A673 (cell line): ENCODE measurements at places on chromosomes 12 and 14. TPM values are rescaled to one million over a fixed set of nuclear protein-coding genes. Genes with fewer than 3 reads are reported as not detected.
A peak's percentile ranks its signal among the peaks of the same experiment; 100 is the strongest.

DNA sequence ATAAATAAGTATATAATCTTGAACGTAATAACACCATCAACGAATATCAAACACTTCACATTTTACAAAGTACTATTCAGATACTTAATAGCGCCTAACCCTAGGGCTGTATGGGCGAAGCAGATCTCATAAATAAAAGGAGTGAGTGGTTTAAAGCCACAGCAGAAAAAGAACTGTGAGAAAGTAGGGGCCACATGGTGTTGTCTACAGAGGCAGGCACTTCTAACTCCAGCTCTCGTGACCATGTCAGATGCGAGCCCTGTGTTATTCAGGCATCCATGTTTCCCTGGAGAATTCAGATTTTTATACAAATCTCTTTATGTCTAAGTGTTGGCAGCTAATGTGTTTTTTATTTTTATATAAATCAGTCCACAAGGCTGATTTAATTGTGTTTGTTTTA is 212.2 kb downstream of the FBXL14 start:
- DNase-seq, result no peak
- no peaks in the 10 kb centered on the region for H3K36me3 ChIP-seq
- no peak overlapping the region for H3K27ac ChIP-seq
- H3K4me3 ChIP-seq, result no peak overlapping the region
- no peaks in the 10 kb centered on the region for H3K27me3 ChIP-seq

GRCh38 chr14:36504771-36505175 is 15.3 kb downstream of the NKX2-1 start:
- H3K36me3 ChIP-seq, result no peaks in the 10 kb centered on the region
- H3K4me1 ChIP-seq, result no peaks in the 10 kb centered on the region
- peaks cover 100% of the 10 kb centered on the region for H3K27me3 ChIP-seq
- DNase-seq, result no peak

DNA sequence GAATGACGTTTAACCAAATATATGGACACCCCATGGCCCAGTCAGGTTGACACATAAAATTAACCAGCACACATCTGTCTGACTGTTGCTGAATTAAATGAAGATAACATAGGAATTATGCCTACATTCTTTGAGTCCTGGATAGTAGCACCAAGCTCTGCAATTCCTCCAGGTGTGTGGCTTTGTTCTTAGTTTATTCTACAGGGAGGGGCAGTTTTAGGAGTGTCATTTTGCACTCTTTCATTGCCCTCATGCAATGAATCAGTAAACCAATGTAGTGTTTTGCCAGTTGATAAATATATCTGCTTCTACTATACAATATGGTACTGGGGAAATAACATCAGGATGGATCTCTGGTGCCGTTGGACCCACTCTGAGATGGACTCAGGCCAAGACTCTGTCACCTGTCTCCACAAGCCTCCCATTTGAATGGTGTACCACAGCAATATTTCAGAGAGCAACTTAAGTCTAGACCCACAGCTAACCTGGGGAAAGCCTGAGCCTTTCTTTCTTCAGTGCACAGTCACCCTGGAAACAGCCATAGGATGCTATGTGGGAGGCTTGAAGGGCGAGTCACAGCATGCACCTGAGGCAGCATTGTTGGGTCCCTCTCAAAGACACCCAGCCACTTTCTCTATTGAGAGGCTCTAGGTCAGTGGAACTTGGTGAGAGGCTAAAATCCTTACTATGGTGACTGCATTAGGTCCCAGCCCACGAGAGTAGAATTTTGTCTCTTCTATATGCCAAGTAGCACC is 73.2 kb downstream of the ANO4 start:
- DNase-seq, result no peak
- H3K4me1 ChIP-seq, result no peaks in the 10 kb centered on the region
- H3K27ac ChIP-seq, result no peak overlapping the region
- H3K4me3 ChIP-seq, result no peak overlapping the region
- H3K36me3 ChIP-seq, result no peaks in the 10 kb centered on the region

DNA sequence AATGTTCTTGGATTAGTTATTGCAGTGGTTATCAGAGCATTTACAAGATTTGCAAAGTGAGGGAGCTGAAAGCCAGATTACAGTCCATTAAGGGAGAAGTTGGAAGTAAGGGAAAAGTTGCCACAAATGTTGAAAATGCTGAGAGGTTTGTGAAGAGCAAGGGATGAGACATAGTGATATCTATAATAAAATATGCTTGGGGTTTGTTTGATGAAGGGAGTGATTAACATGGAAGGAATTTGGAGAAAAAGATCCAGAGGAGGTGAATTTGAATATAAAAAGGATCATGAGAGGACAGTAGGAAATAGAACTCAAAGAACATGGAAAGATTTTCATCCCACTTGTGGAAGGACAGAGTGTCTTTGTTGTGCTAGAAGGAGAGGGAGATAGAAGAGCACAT is 19.3 kb upstream of the CCER1 start:
- no peaks in the 10 kb centered on the region for H3K36me3 ChIP-seq
- H3K27ac ChIP-seq, result no peak overlapping the region
- H3K27me3 ChIP-seq, result no peaks in the 10 kb centered on the region
- no peaks in the 10 kb centered on the region for H3K4me1 ChIP-seq
- H3K4me3 ChIP-seq, result no peak overlapping the region
- DNase-seq, result no peak

- no peaks in the 10 kb centered on the region for H3K4me1 ChIP-seq
- peaks cover 45% of the 10 kb centered on the region for H3K36me3 ChIP-seq
- DNase-seq, result peak; percentile 72
Observed at GRCh38 chr12:45415393-45415817, 199.5 kb downstream of the ANO6 start.

DNA sequence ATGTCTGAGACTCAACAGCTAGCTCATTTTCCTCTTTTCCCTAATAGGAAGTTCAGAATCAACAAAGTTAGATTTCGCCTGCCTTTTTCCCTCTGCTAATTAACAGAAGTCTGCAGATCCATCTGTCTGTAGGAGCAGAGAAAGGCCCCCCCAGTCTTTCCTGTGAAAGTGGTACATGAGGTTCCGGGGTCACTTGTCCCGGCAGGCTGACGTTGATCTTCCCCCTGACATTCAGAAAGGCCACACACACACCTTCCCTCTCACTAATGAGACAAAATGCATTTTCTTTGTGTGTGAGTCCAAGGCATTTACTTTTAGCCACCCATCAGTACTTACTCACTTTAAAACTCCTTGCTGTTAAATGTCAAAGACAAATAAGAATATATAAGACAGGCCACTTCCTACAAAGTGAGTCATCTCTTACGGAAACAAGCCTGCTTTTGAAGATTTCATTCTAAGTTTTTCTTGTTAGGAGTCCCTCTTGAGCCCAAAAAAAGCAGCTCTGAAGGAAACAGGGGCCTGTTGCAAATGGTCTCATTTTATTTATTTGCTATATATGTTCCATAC is 138.7 kb downstream of the TTC7B start:
- no peaks in the 10 kb centered on the region for H3K36me3 ChIP-seq
- no peak overlapping the region for H3K4me3 ChIP-seq
- no peaks in the 10 kb centered on the region for H3K27me3 ChIP-seq
- DNase-seq, result no peak

DNA sequence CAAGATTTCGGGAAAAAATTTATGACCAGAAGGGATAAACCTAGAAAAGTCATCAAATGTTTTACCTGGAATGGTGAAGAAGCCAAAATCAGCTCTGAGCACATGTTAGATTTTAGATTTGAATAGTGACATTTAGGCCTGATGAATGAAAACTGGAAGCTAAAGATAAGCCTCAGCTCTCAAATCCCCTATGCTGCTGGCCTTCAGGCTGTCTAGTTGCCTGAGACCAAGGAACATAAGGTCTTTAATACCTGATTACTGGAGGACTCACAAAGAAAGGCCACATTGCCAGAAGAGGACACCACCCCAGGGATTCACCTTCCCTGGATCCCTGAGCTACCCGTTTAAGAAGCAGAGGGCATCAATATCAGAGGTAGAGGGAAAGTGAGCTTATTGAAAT is 56.6 kb downstream of the BCL2L14 start:
- no peak overlapping the region for H3K27ac ChIP-seq
- peaks cover 23% of the 10 kb centered on the region for H3K4me1 ChIP-seq
- H3K4me3 ChIP-seq, result no peak overlapping the region

- no peak overlapping the region for H3K27ac ChIP-seq
- H3K27me3 ChIP-seq, result no peaks in the 10 kb centered on the region
- DNase-seq, result no peak
- peaks cover 24% of the 10 kb centered on the region for H3K4me1 ChIP-seq
- H3K36me3 ChIP-seq, result no peaks in the 10 kb centered on the region
- no peak overlapping the region for H3K4me3 ChIP-seq
Observed at GRCh38 chr12:77979597-77980250, 149.0 kb downstream of the NAV3 start.

DNA sequence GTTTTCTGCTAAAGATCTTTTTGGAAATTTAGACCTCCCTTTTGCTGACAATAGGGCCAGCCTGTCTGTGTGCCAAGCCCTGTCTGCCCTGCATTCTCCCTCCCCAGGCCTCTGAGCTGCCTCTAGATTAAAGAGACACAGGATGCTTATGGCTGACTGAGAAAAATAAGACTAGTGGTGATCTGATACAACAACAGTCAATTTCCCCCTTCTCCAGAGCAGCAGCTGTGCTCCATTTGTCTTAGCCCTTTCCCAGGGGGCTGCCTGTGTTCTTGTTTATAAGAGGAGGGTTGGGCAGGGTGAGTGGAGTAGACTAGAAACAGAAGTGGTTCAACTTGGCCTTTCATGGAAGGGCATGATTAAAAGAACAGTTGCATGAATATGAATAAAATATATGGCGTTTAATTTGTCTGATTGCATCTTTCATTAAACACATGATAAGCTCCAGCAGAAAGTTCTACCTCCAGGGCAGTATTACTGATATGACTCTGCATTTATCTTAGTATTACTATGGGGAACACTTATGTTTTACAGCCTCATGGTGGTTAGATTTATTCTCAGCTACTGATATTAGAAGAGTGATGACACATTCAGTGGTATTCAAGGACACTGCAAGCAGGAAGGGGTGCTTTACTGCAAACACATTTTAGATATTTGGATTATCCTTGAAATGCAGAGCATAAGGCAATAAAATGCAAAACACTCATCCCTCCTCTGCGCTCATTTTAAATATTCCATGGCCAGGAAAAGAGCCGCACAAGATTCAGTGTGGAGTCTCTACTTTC is 150.2 kb upstream of the CLEC14A start:
- H3K4me3 ChIP-seq, result no peak overlapping the region
- no peaks in the 10 kb centered on the region for H3K36me3 ChIP-seq
- H3K27ac ChIP-seq, result no peak overlapping the region
- no peaks in the 10 kb centered on the region for H3K27me3 ChIP-seq
- peak; percentile 74 for DNase-seq

- no peak overlapping the region for H3K27ac ChIP-seq
- H3K36me3 ChIP-seq, result no peaks in the 10 kb centered on the region
- no peak overlapping the region for H3K4me3 ChIP-seq
- no peaks in the 10 kb centered on the region for H3K27me3 ChIP-seq
- H3K4me1 ChIP-seq, result no peaks in the 10 kb centered on the region
Observed at GRCh38 chr12:107493135-107493494, 192.5 kb upstream of the PWP1 start.

GRCh38 chr12:40643976-40644375 is 48.3 kb upstream of the CNTN1 start:
- no peak overlapping the region for H3K4me3 ChIP-seq
- H3K4me1 ChIP-seq, result no peaks in the 10 kb centered on the region
- H3K27ac ChIP-seq, result no peak overlapping the region
- DNase-seq, result no peak

GRCh38 chr12:59388694-59389093 is 207.1 kb upstream of the SLC16A7 start:
- H3K4me1 ChIP-seq, result no peaks in the 10 kb centered on the region
- no peak overlapping the region for H3K4me3 ChIP-seq
- H3K27me3 ChIP-seq, result no peaks in the 10 kb centered on the region
- H3K27ac ChIP-seq, result no peak overlapping the region

DNA sequence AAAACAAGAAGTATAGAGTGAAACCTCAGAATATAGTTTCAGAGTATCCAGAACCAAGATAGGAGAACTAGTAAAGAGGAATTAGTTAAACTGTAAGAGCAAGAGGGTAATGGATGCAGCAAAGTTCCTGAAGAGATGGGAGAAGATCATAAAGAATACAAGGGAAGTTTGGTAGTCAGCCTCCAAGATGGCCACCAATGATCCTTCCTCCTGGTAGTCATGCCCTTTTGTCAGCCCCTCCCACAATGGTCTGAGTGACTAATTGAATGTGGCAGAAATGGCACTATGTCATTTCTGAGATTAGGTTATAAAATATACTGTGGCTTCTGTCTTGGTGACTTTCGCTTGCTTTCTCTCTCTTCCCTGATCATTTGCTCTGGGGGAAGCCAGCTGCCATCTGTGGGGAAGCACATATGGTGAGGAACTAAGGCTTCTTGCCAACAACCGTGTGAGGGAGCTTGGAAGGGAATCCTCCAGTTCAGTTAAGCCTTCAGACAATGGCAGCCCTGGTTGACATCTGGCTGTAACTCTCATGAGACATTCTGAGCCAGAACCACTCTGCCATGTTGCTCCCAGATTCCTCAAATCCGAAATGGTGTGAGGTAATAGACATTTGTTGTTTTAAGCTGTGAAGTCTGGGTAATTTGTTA is 55.3 kb upstream of the AMN1 start:
- no peaks in the 10 kb centered on the region for H3K27me3 ChIP-seq
- DNase-seq, result peak; percentile 21
- H3K27ac ChIP-seq, result no peak overlapping the region
- H3K4me1 ChIP-seq, result no peaks in the 10 kb centered on the region
- no peaks in the 10 kb centered on the region for H3K36me3 ChIP-seq
- no peak overlapping the region for H3K4me3 ChIP-seq

DNA sequence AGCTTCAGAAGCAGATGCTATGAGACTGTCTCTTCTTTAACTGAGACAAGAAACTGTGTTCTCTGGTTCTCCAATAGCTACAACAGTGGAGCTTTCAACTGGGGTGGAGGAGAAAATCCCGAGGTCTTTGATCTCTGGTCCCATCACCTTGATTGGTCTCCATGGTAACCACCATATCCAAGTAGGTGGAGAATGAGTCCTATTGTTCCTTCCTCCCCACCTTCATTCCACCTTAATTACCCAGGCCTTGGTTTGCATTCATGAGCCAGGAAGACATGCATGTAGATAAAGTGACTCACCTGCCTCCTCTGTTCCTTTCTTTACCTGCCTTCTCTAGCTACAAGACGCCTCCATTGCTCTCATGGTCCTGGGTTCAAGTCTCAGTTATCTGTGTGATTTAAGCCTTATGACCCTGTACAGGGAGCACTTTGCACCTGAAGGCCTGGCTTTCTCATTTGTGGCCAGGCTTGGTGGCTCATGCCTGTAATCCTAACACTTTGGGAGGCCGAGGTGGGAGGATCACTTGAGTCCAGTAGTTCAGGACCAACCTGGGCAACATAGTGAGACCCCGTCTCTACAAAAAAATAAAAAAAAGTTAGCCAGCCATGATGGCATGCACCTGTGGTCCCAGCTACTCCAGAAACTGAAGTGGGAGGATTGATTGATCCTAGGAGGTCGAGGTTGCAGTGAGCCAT is 157.7 kb upstream of the TBX3 start:
- H3K36me3 ChIP-seq, result no peaks in the 10 kb centered on the region
- no peak overlapping the region for H3K27ac ChIP-seq
- no peaks in the 10 kb centered on the region for H3K27me3 ChIP-seq
- DNase-seq, result no peak

The LHX5 gene
- not detected in 2 replicates for total RNA-seq

The DCN gene
- total RNA-seq, result 3.5 and 3.6 TPM in 2 replicates

The PDE3A gene
- 0.61 and 0.80 TPM in 2 replicates for total RNA-seq
